Stimulated activated CD4-positive, alpha-beta T cell treated with anti-CD3 and anti-CD28 coated beads, Interleukin-12 subunit alpha, Interleukin-12 subunit beta, amount 100 ng/mL, for 24 hours (primary cell): ENCODE measurements at places on chromosomes 7 and 10.

GRCh38 chr10:1873661-1874315 lies 136.5 kb upstream of the ADARB2 start:
- no peak for DNase-seq

DNA sequence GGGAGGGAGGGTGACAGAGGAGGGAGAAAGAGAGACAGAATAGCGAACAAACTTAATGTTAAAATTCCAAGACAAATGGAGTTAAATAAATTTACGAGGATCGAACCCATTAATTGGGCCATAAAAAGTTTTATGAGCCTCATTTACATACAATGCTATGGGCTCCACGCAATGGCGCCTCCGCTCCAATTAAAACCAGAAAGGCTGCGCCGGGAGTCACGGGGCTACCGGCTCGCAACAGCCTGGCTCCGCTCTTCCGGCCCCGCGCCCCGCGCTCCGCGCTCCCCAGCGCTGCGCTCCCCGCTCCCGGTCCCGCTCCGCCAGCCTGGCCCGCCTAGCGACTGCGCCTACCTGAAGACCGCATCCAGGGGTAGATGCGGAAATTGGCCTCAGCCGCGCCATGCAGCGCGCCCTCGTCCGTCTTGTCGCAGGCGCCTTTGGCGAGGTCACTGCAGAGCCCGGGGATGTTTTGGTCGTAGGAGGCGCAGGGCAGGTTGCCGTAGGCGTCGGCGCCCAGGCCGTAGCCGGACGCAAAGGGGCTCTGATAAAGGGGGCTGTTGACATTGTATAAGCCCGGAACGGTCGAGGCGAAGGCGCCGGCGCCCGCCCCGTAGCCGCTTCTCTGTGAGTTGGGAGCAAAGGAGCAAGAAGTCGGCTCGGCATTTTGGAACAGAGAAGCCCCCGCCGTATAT lies 513 bp downstream of the HOXA7 start:
- no peak for DNase-seq

- no peak for DNase-seq
Observed at GRCh38 chr10:96752375-96752774, 32.1 kb upstream of the PIK3AP1 start.

DNA sequence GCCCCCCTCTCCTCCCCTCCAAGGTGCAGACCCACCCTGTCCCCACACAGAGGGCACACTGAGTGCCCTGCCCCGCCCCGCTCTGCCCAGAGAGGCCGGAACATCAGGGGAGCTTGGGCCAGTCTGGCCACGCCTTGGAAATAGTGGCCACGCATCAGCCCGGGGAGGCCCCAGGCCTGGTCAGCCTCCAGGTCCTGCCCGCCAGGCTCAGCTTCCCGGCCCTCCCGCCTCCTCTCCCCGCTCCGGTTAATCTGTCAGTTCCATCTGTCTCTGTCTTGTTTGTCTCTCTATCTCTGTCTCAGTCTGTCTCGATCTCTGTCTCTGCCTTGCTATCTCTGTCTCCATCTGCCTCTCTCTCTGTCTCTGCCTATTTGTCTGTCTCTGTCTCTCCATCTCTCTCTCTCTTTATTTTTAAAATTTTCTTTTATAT lies 28.9 kb upstream of the TNRC18 start:
- DNase-seq, result no peak

DNA sequence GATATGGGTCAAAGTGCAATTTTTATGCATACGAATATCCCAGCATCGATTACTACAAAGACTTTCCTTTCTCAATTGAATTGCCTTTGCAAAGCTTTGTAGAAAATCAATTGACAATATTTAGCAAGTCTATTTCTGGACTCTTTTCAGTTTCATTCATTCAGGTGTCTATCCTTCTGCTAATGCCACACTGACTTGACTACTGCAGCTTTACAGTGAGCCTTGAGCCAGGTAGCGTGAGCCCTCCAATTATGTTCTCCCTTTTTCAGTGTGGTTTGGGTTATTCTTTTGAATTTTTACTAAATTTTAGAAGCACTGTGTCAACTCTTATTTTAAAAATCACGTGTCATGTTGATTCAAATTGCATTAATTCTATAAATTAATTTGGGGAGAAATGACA lies 19.5 kb upstream of the AKR1E2 start:
- DNase-seq, result no peak

- no peak for DNase-seq
Observed at GRCh38 chr7:69422574-69422985, 175.7 kb upstream of the AUTS2 start.

DNA sequence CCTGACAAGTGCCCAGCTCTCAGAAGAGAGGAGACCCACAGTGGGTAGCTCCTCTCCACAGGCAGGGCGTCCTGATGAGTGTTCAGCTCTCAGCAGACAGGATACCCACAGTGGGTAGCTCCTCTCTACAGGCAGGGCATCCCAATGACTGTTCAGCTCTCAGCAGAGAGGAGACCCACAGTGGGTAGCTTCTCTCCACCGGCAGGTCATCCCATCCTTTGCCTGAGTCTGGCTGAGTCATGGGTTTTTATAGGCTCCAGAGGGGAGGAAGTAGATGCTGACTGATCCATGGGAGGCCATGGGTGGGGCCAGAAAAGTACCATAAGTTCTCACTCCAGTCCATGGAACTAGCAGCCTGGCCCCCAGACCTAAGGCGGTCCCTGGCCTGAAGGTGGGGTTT lies 18.5 kb downstream of the CFAP70 start:
- DNase-seq, result no peak

GRCh38 chr10:133132473-133133291 lies 27.3 kb upstream of the KNDC1 start:
- DNase-seq, result no peak

DNA sequence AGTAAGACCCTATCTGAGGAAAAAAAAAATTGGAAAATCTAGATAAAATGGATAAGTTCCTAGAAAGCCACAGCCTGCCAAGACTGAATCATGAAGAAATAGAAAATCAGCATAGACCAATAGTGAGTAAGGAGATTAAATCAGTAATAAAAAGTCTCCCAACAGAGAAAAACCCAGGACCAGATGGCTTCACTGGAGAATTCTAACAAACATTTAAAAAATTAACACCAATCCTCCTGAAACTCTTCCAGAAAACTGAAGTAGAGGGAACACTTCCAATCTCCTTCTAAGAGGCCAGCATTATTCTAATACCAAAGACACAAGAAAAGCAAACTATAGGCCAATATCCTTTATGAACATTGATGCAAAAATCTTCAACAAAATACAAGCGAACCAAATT lies 8.8 kb upstream of the LIMK1 start:
- DNase-seq, result no peak

DNA sequence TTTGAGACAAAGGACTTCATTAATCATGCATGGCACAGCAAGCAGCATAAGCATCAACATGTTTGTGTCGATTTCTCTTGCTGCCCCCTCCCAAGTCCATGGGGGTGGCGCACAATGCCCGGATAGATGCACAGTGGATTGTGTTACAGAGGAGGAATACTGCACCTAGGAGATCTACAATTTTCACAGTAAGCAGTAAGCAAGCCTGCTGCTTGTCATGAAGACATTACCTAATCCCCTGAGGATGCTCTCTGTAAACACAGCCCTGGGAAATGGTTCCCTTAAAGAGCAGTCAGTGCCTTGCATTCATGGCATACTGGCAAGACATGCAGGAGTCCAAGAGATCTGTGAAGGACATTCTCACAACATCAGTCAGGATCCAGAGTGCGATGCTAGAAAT lies 137.7 kb downstream of the ETV1 start:
- DNase-seq, result no peak

- no peak for DNase-seq
Observed at GRCh38 chr7:110564246-110564645, 526.7 kb upstream of the LRRN3 start.

DNA sequence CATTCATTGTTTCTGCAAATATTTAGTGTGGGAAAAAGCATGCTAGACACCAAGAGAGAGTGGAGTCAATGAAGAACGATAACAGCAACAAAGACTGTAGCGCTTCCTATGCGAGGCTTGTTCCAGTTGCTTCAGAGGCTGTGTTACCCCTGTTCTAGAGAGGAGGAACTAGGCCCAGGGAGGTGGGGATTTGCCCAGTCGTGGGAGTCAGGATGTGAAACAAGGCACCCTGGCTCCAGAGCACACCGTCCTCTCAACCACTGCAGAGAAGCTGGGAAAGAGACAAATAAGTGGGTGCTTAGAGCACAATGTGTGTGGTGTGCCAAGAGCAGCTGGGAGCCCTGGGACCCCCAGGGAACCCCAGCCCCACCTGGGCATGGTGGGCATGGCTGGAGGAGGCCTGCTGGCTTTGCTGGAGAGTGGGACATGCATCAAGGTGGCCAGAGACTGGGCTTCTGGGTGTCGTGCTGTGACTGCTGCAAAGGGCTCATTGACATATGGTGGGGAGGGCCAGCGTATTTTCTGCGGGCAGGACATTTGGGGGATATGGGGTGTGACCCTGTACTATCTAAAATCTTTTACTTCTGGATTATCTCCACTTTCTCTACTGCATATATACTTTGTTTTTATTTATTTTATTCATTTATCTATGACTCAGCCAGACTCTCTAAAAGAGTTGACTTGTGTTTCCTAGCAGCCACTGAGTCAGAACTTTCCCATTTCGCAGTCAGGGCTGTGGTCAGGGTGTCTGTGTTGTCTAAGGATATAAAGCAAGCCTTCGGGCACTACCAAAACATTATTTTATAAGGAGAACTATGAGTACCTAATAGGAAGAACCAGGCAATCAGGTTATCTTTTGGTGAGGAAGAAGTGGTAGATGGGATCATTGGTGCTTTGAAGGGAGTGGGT lies 95.4 kb downstream of the TCF7L2 start:
- DNase-seq, result no peak

DNA sequence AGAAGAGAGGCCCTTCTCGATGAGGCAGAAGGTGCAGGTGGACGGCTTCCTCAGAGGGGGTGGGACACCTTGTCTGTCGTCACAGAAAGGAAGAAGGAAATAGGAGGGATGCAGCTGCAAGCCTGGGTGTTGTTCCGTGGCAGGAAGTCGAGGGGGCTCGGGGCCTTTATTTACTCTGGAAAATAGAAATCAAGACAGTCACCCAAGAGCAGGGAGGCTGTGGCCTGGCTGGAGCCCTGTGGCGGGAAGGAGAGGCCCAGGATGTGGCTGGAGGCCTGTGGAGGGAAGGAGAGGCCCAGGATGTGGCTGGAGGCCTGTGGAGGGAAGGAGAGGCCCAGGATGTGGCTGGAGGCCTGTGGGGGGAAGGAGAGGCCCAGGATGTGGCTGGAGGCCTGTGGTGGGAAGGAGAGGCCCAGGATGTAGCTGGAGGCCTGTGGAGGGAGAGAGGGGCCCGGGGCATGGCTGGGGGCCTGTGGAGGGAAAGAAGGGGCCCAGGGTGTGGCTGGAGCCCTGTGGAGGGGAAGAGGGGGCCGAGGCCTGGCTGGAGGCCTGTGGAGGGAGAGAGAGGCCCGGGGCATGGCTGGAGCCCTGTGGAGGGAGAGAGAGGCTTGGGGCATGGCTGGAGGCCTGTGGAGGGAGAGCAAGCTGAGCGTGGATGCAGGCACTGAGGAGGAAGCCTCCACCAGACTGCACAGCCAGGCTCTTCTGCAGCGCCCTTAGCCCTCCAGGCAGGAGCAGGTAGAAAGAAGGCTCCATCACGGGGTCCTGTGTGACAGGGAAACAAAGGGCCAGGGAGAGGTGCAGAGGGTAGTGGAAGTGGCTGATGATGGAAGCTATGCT lies 97.3 kb upstream of the SFMBT2 start:
- no peak for DNase-seq

GRCh38 chr7:151313857-151314256 lies 27.8 kb upstream of the NUB1 start:
- DNase-seq, result no peak

- no peak for DNase-seq
Observed at GRCh38 chr10:111076682-111077478, at the start of gene ADRA2A. Gene ADRA2A (plus strand): TSS chr10:111077029. CDS start chr10:111077997, 968 bp downstream.

- no peak for DNase-seq
Observed at GRCh38 chr7:28998105-28998504, 40.0 kb upstream of the TRIL start.

- no peak for DNase-seq
Observed at GRCh38 chr10:79937701-79938151, 11.2 kb downstream of the SFTPD start.

GRCh38 chr10:94846204-94846603 lies 83.7 kb downstream of the CYP2C19 start:
- no peak for DNase-seq

GRCh38 chr10:87590705-87591588 lies 68.7 kb upstream of the PAPSS2 start:
- no peak for DNase-seq

DNA sequence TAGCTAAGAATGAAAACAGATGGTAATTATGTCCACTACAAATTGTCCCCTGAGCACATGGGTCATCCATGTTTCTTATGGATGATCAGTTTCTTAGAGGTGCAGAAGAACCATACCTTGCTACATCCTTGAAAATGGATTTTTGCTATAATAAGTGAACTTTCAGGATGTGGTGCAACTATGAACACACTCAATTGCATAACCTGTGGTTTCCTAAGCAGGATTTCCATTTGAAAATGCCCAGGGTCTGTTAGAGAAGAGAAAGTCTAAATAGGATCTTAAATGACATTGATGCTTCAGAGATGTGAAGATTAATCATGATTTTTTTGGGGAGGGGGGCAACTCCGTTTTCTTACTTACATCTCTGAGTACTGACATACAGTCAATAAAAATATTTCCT lies 39.6 kb upstream of the CACNB2 start:
- no peak for DNase-seq

GRCh38 chr7:94436700-94437099 lies 42.0 kb downstream of the COL1A2 start:
- DNase-seq, result no peak

DNA sequence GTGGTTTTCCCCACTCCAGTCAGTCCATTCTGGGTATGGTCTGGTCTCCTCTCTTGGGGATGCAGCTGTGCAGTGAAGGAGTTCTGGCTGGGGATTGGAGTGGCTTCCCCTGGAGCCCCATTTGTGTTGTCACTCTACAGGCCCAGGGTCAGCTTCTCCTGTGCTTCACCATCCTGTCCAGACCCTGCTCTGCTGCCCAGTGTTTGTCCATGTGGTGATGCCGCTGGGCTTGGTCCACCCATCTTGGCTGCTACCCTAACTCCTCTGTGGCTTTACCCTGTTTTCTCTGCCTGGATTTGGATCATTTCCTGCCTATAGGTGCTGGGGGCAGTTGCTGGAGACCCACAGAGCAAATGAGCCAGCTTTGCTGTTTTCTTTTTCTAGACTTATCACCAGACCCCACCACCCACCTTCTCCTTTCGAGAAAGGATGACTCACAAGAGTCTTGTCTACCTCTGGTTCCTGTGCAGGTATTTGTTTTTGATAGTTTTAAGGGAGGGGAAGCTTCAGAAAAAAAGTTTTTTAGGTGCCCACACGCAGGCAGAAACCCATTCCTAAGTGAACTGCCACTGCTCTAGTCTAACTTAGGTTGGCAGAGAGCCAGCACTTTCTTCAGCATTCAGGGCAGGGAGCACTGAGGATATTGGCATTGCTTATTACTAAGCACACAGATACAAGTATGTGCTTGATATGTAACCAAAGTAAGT lies 8.5 kb downstream of the ZDHHC16 start:
- no peak for DNase-seq

GRCh38 chr7:43767311-43767710 lies 8.8 kb downstream of the BLVRA start:
- no peak for DNase-seq
